NCI-H1436 treated with DMSO at 0.1 percent for 48 hours (cell line): ENCODE measurements at places on chromosomes 2 and 18.
A peak's percentile ranks its signal among the peaks of the same experiment; 100 is the strongest.

GRCh38 chr2:83536556-83536955 lies 922.5 kb downstream of the SUCLG1 start:
- no peak for DNase-seq

- no peak for DNase-seq
These were observed 140.1 kb downstream of the NOL4 start for GRCh38 chr18:34084635-34085034.

- DNase-seq: no peak
These were observed 441.1 kb downstream of the LRATD1 start for GRCh38 chr2:15073664-15074063.

- DNase-seq: no peak
These were observed 466.2 kb downstream of the TSN start for GRCh38 chr2:122221665-122222064.

DNA sequence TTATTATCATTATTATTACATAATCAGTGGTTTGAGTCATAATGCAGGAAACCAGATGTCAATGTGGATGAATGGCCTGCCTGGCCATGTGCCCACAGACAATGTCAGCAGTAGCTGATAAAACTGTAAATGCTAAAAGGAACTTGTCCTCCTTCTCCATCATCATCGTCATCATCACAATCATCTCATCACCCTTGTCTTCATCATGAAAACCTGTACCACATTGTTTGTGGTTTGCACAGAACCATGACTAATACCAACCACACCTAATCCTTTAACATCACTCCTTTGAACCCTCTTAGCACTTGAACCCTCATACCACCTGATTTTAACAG lies 96.0 kb downstream of the HNMT start:
- DNase-seq: peak; percentile 66

GRCh38 chr2:15799432-15799827 lies 140.9 kb upstream of the MYCN start:
- DNase-seq: no peak

GRCh38 chr2:41865263-41865662 lies 182.6 kb upstream of the PKDCC start:
- DNase-seq: no peak

- no peak for DNase-seq
These were observed 72.0 kb downstream of the ARMC9 start for GRCh38 chr2:231270221-231271114.

- no peak for DNase-seq
These were observed 225.4 kb downstream of the LOXHD1 start for GRCh38 chr18:46431522-46432171.

DNA sequence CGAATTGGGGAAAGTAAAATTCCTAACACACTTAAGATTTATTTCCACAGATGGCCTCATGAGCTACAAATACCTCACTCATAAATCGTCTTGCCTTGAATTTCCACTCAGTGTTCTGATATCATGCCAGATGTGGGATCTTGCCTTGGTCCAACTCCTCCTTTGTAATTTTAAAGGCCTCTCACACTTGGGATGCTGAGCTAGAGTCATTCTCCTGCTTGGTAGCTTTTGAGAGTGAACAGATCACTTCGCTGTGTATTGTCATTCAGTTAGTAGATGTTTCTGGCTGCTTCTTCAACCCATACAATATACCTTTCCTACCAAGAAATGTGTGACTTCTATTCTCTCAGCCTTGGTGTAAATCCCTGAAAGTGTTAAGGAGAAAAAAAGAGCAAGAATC lies 309.2 kb downstream of the NRXN1 start:
- DNase-seq: no peak

- DNase-seq: no peak
These were observed 8.4 kb downstream of the CASP10 start for GRCh38 chr2:201191132-201191875.

DNA sequence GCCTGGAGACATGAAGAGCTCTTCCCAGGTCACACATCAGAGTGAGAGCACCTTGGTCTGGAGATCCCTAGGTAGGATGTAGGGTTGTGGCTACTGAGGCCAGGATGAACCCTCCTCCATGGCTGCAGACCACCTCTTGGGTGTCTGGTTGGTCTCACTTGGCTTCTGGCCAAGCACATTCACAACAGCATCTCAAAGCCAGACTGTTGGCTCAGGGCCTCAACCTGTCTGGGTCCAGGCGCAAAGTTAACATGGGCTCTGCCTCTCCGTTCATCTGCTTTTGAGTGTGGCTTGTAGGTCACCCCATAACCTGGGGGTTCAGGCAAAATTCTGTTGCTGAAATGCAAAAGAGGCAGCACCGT lies 40.1 kb downstream of the RHOB start:
- no peak for DNase-seq

GRCh38 chr2:56040834-56041233 lies 117.3 kb upstream of the EFEMP1 start:
- DNase-seq: no peak

DNA sequence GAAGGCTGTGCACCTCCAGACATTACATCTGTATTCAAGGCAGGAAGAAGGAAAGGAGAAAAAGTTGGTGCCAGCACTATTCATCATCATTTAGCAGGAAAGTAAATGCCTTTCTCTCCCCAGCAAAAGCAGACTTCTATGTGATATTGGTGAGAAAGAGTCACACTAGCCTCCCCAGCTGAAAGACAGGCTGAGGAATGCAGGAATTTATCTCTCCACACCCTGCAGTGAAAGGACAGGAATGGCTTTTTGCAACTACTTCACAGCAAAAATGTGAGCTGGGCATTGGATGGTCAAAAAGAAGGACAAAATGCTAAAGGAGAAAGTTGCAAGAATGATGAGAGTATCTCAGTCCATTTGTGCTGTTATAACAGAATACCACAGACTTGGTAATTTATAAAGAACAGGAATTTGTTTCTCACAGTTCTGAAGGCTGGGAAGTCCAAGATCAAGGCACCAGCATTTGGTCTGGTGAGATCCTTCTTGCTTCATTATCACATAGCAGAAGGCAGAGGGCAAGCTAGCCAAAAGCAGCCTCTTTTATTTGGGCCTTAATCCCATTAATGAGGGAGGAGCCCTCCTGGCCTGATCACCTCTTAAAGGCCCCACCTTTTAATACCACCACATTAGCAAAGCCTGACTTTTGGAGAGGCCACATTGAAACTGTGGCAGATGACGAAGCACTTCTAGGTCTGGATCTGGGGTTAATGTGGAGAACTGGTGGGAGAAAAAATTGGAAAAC lies 388.1 kb upstream of the SLC14A2 start:
- no peak for DNase-seq

DNA sequence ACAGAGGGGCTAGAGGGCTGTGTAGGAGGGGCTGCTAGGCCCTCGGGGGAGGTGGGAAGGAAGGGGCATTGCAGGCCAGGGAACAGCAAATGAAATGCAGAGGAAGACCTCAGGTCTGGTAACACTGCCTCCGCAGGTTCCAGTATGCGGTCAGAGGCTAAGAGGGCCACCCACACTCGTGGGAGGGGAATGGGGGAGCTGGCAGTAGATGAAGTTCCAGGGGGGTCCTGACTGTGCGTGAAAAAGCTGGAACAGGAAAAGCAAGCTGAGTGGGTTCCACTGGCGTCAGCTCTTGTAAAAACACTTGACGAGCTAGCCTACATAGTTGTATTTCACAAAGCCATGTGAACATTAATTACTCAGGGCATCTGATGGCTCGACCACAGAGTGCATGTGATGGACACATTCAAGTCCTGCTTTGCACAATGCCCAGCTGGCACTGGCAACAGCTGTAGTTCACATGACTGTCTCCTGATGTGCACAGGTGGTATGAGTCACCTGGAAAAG lies 29.0 kb upstream of the PTPN4 start:
- no peak for DNase-seq

- DNase-seq: no peak
These were observed 16.9 kb downstream of the CYP26B1 start for GRCh38 chr2:72130659-72131360.

DNA sequence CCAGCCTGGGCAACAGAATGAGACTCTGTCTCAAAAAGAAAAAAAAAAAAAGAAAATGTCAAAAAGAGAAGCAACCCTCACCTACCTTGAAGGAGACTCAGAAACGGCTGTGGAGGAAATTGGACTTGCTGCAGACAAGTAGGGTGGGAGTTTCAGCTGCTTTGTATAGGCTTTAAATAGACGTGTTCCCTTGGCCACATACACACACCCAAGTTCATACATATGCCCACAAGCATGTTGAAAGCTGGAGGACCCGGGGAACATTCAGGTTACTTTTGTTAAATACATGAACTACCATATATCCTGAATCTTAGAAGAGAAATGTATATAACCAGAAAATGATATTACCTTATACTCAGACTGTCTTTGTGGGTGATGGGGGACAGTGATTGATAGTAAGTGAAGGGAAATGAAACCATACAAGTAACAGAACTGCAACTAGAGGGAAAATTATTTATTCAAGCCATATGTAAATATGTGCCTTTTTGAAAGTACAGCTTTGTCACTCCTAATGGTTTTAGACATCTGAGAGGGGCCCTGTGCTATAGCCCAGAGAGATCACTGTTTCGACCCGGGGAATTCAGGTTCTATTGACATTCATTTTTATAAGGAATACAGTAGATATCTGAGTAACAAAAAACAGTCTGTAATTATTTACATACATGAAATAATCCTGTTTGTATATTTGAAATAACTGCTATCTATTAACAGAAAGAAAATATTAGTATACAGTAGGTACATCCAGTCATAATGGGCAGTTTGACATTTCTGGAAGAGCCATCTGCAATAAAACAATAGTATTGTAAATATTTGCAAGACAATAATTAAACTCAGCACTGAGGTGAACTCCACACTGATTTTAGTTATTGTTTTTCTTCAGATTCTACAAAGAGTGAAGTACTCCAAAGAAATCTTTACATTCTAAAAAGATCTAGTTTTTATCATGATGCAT lies 48.0 kb upstream of the TGIF1 start:
- DNase-seq: no peak

DNA sequence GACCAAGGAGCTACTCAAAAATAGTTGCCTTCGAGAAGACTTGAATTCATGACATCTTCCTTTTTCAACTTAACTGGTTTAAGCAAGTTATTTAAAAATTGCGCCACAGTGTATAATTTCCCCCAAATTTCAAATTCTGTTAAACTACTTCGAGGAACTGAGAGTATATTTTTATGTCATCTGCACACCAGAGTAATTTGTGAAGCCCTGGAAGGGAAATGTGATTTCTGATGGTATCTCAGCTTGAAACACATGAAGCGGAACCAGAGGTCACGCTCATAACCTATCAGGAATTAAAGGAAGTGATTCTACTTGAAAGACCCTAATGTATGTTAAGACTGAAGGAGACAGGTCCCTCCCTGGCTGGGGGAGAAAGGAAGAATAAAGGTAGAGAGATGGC lies 33.9 kb upstream of the DARS1 start:
- no peak for DNase-seq
